ENCODE measurements at places on chromosomes 2 and 18.

DNA sequence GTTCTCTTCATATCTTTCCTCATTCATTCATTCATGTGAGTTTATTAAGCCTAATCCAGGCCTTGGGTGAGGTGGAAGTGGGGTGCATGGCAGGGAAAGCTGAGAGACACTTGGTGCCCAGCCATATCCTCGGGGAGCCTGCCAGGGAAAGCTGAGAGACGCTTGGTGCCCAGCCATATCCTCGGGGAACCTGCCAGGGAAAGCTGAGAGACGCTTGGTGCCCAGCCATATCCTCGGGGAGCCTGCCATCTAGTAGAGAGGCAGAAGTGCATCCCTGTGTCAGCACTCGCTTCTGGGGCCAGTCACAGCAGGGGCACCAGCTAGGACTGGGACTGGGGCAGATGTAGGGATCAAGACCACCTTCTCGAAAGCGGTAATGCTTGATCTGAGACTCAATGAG is 39.4 kb downstream of the DDX18 start:
- DNase-seq = no peak

- no peak for DNase-seq
These were observed 66.6 kb upstream of the ID2 start for GRCh38 chr2:8615252-8615575.

GRCh38 chr2:157152362-157152761 is 105.1 kb upstream of the GALNT5 start:
- DNase-seq = no peak

GRCh38 chr2:72128059-72128842 is 19.4 kb downstream of the CYP26B1 start:
- DNase-seq = no peak

GRCh38 chr18:46152808-46153617 is 48.8 kb downstream of the HAUS1 start:
- no peak for DNase-seq

DNA sequence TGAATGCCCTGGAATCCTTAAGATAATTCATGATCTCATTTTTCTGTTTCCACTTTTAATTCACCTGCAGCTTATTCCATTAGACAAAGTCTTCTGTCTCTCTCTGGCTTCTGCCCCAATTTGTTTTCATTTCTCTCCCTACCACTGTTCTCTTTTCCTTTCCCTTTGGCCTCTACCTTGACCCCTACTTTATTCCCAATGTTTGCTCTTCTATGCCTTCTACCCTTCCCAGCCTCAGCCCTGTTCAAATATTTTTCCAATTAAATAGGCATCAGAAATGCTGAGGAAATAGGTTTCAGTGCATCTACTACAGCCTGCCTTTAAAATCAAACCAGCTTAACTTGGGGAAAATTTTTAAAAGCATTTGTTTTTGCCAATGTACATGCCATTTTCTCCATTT is 443.7 kb upstream of the CWC22 start:
- DNase-seq = no peak

DNA sequence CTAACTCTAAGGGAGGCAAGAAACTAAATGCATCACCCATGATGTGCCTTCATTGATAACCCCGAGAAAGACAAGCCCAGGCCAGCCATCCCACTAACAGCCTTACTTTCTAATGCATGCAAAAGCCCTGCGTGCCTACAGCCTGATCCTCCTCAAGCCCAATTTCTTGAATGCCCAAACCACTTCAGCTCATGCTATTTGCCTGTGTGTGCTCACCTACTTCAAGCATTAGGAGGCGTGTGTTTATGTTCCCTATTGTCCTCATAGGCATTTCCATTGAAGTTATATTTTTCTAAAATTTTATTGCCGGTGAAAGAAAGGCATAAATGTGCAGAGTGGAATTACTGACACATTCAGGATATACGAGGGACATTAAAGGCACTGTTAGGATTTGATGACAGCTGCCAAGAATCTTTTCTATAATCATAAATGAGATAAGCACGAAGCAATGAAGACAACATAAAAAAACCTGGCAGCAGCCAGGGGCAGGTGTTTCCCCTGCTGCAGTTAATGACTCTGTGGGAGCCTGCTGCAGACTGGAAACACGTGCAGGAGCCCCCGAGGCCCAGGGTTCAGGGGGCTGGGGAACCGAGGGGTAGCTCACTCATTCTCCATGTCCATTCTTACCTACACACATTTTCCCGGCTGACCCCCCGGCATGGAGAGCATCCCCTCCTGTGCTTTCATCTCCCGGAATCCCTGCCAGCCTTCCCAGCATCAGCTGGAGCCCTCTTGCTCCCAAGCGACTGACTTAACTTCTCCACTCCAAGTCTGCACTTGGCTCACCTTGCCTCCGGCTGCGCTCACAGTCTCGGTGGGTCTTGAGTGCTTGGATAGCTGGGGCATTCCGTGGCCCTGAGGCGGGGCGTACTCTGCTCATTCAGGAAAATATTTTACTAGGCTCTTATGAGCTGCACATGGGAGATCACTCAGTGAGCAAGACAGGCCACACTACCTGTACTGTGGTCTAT is 292.3 kb upstream of the SIX2 start:
- no peak for DNase-seq

- DNase-seq = no peak
These were observed 173.3 kb upstream of the ZEB2 start for GRCh38 chr2:144693179-144693578.

DNA sequence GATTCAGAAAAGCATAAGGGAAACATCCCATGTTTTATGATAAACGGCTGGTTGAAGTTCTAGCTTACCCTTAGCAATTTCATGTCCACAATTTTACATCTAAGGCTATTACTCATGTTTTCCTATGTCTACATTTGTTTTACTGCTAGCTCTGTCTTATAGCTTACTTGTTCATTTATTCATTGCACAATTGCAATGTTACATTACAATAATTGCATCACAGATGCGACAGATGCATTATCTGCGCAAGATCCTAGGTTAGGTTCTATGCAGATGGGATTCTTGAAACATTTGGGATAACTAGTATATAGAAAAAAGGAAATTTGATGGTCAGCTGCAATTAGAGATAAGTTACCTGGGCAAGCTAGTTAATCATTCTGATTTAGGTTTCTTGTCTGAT is 108.4 kb downstream of the ARHGAP28 start:
- no peak for DNase-seq

DNA sequence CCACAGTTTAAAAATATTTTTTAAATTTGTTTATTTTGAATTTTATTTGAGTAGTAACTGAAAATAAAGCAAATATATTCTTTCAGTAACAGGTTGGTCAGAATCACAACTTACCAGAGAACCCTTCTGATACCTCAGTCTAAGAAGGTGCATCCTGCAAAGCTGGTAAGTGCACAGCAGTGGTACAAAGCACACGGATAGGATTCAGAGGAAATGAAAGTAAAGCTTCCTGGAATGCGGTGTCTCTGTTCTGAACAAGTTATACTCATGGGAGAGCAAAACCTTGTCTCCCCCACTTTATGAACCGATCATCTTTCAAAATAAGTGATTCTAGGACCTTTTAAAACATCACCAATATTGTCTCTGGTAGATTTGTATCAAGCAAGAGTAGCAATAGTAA is 398.3 kb downstream of the TMX3 start:
- DNase-seq = no peak

- no peak for DNase-seq
These were observed 176.1 kb upstream of the KLF7 start for GRCh38 chr2:207341804-207342203.

GRCh38 chr2:16960579-16960978 is 294.9 kb upstream of the CYRIA start:
- no peak for DNase-seq

DNA sequence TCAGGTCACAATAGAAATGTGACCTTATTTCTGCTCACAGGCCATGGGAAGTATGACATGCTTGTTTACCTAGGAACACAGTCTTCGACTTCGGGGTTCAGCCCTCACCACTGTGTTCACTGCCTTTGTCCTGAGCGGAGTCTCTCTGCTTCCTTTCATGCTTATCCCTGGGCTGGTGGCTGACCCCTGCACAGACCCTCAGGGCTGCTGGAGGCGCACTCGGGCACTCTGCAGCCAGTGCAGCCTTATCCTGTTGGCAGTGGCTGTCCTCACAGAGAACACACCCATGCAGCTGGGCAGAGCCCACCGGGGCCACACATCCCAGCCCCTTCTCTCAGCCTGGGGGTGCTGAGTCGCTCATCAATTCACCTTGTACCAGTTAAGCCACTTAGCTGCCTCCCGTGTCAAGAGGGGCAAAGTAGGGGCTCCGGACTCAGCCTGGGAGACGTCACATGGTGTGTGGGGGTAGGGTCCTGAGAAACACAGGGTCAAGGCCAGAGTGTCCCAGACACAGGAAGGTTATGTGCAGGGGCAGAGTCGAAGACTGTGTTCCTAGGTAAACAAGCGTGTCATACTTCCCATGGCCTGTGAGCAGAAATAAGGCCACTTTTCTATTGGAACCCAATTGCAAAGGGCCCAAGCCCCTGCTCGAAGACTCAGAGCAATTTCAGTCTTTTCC is 107.5 kb downstream of the FAM210A start:
- no peak for DNase-seq

- DNase-seq = no peak
These were observed 914 bp downstream of the STEAP3 start for GRCh38 chr2:119224391-119225104.

DNA sequence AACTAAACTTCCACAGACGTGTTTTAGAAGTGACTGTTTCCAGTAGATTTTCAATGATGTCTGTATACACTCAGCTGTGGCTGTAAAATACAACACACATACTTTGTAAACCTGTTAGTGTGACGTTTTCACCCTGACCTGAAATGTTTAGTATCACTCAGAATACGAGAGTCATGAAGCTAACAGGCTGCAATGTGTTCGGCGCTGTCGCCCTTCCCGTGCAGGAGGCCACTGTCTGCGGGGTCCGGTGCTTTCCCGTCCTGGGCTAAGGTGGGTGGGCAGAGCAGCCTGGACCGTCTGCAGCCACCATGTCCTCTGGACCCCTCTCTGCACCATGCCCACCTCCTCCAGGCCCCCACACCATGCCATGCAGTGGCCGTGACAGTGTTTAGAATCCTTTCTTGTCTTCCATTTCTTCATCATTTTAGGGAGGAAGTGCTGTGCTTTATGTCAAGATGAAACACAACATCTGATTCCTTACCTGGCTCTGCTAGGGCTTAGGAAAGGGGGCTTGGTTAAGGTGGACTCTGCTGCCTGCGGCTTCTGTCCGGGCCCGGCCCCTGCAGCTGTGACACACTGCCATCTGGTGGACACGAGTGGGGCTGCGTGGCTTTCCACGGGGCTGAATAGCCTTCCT is 53.8 kb upstream of the RBM44 start:
- DNase-seq = peak; percentile 84

DNA sequence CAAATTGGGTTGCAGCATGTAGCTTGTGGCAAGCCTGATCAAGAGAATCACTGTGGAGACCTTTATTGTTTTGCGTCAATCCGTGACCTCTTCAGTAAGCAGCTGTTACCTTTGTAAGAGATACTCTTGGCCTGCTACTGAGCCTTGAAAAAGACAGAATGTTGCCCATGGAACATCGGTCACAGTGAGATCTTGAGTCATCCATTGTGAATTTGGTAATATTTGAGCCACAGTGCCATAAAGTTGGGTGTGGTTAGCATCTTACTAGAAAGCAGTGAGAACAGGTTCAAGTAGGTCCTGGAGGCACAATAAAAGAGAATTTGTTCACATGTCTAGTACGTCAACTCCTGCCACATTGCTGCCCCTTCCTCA is 12.7 kb upstream of the EFR3B start:
- DNase-seq = no peak

- no peak for DNase-seq
These were observed 30.2 kb upstream of the LRATD1 start for GRCh38 chr2:14602309-14602708.

DNA sequence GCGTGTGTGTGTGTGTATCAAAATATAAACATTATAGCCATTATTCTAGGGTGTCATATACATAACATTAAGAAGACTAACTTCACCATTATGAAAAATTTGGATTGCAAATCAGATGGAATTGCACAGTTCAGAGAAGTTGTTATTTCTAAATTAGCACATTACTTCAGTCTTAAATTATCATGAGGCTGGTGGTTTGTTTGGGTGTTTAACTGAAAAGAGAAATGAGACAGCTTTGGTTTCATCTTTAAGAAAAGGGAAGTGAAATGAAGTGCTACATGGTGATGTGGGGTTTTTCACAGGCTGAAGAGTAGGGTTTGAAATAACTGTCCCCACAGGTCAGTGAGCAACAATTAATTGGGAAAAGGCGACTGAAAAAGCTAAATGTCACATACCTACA is 161.2 kb upstream of the XIRP2 start:
- DNase-seq = no peak

GRCh38 chr2:102143450-102143985 is 972 bp downstream of the IL1R1 start:
- DNase-seq = no peak

DNA sequence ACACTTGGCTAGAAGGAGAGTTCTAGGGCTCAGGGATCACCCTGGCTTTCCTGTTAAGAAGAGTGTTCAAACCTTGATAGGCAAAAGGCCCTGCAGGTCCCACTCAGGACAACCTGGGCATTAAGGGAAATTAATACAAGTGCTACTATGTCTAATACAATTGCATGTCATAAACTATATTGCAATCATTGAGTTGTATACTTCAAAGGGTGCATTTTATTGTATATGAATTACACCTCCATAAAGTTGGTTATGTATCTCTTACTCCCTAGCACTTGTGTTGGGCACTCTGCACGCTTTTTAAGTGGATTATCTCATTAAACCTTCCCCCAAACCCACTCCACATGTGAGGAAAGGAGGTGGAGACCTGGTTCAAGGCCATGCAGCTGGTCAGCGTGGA is 172.1 kb upstream of the GLI2 start:
- DNase-seq = no peak

GRCh38 chr2:11573418-11574175 is 39.8 kb downstream of the GREB1 start:
- DNase-seq = no peak

GRCh38 chr2:157784169-157784822 is 91.8 kb downstream of the ACVR1 start:
- no peak for DNase-seq

DNA sequence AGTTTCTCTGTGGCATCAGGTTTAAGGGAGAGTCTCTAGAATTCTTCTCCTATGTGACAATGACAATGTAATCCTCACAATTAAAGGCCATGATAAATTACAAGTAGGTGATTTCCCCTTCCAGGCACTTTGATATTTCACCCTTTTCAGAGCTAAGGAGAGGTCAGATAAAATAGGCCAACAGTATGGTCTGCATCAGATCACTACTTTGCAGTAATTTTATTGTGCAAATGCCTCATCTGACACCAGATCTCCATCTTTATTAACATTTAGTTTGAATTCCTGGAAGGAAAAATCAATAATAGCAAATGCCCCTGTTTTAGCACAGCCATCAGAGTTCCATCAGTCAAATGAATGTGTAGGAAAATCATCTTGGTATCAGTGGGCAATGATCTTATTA is 72.8 kb upstream of the RAB27B start:
- no peak for DNase-seq

- no peak for DNase-seq
These were observed 291.5 kb upstream of the CCDC68 start for GRCh38 chr18:55250768-55251173.

- DNase-seq = no peak
These were observed 3.6 kb downstream of the CXCR4 start for GRCh38 chr2:136114382-136114781.

Measured in activated CD4-positive, alpha-beta T cell treated with anti-CD3 and anti-CD28 coated beads, Interleukin-2, amount 50 U/mL, for 48 hours (primary cell).